RCC 7860 (cell line): ENCODE measurements at places on chromosomes 12 and 14.
A peak's percentile ranks its signal among the peaks of the same experiment; 100 is the strongest.

- DNase-seq: no peak
Observed at GRCh38 chr12:11085419-11085818, 6.7 kb downstream of the TAS2R43 start.

- no peak for DNase-seq
Observed at GRCh38 chr12:4939418-4940023, 29.8 kb downstream of the KCNA1 start.

- no peak for DNase-seq
Observed at GRCh38 chr12:52392465-52393007, 7.1 kb upstream of the KRT84 start.

- no peak for DNase-seq
Observed at GRCh38 chr14:92890830-92891588, 31.9 kb upstream of the CHGA start.

GRCh38 chr14:69281450-69282169 is 21.7 kb downstream of the GALNT16 start:
- no peak for DNase-seq

DNA sequence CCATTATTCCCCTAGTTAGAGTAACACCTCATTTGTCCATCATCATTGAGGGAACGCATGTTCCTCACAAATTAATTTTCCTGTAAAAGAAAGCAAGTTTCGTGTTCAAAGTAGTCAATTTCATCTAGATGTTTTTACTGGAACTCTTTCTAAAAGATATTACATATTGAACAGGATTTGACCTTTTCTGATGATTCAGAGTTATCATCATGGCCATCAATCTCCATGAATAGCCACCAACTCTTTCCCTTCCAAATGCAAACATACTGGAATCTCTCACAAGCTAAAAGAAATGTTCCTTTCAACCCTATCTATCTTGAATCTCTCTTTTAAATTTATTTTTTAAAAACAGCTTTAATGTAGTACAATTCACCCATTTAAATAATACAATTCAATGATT is 263.1 kb upstream of the FAR2 start:
- DNase-seq: no peak

DNA sequence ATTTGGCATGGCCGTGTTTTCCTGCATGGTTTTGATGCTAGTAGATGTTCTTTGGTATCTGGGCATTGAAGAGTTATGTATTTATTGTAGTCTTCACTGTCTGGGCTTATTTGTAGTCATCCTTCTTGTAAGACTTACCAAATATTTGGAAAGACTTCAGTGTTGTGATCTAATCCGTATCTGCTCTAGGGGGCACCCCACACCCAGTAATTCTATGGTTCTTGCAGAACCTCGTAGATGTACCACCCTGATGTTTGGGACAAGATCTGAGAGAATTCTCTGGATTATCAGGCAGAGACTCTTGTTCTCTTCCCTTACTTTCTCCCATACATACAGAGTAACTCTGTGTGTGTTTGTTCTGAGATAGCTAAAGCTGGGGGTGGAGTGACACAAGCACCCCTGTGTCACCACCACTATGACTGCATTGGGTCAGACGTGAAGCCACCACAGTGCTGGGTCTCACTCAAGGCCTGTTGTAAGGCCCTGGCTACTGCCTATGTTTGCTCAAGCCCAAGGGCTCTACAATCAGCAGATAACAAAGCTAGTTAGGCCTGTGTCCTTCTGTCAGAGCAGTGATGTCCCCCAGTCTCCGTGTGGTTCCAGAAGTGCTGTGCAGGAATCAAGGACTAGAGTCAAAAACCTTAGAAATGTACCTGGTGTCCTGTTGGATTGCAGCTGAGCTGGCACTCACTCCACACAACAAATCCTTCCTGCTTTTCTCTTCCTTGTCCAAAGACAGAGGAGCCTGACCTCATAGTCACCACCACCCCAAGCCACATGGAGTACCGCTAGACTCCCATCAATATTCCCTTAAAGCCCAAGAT is 9.6 kb downstream of the RDH16 start:
- DNase-seq: no peak

GRCh38 chr14:34120185-34120977 is 169.5 kb upstream of the EGLN3 start:
- no peak for DNase-seq

GRCh38 chr12:13573698-13574321 is 377.3 kb downstream of the EMP1 start:
- peak; percentile 17 for DNase-seq

GRCh38 chr12:67269633-67270573 is 745 bp downstream of the CAND1 start:
- no peak for DNase-seq

DNA sequence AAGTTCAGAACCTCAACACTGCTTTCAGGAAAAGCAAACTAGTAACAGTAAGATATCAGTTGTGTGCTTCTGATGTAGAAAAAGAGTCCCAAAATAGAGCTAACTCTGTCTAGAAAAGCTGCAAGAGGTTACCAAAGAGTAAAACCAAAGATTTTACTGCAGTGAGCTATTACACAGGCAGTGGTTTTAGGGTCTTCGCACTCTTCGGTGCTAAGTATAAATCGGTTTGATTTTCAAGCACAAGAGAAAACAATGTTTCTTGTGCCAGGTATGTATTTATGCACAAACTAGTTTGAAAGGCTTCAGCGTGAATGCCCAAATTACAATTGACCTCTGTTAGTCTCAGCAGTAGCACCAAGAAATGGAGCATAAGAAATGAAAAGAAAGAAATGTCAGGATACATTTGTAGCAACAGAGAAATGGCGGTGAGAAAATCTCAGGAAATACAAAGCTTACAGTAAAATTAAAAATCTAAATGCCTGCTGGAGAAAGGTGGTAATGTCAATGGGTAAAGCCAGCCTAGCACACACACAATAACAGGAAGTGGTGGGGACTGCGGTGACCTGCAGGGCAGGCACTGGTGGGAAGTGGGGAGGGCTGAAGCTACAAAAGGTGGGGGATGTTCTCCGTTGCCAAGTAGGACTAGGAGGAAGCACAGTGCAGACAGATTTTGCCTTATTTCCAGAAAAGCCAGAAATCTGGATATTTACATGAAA is 18.0 kb upstream of the DYRK2 start:
- no peak for DNase-seq

- DNase-seq: no peak
Observed at GRCh38 chr14:50766338-50766886, 64.5 kb downstream of the NIN start.

DNA sequence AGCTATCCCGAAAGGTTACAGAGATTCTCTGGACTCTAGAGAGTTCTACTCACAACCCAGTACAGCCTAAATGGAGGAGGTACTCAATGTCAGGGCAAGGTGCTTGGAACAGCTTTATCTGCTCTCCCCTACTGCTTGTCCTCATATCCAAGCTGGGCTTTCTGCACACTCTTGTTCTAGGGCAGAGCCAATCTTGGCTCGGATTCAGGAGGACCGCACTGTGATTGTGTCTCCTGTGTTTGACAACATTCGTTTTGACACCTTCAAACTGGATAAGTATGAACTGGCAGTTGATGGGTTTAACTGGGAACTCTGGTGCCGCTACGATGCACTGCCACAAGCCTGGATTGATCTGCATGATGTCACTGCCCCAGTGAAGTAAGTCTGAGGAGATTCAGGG is 25.0 kb downstream of the GALNT8 start:
- DNase-seq: no peak

DNA sequence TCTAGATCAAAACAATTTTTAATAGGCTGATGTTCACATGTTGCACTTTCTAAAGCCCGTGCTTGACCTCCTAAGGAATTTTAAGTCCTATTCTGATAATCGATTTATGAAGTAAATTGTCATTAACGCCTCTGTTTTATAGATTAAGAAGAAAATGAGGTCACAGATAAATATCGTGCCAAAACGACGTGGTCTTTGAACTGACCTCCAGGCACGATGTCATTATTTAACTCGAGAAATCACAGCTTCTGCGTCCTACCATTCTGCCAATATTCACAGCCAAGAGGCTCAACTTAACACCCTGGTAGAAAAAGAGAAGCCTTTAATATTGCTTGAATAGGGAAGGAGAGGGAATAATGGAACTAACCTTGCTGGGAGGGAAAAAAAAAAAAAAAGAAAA is 888 bp upstream of the EEA1 start:
- no peak for DNase-seq

- DNase-seq: no peak
Observed at GRCh38 chr12:85693093-85693665, 143.0 kb downstream of the RASSF9 start.
